ENCODE measurements at places on chromosomes 13 and 19.

DNA sequence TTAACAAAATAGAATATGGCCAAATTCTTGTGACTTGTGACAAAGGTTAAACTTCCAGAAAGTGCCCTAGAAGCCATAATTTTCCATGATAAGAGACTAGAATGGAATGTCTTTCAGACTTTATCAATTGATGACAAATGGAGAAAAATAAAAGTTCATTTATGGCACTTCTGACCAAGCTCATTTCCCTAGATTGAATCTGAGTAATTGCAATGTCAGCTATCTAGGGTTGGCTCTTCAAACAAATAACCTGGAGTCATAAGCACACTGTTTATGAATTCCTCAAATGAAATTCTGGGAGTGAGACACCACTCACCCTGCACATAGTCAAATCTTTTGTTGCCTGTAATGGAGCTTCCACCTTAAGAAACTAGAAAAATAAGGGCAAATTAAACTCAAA lies 11.4 kb downstream of the ARHGEF7 start:
- DNase-seq, result no peak

DNA sequence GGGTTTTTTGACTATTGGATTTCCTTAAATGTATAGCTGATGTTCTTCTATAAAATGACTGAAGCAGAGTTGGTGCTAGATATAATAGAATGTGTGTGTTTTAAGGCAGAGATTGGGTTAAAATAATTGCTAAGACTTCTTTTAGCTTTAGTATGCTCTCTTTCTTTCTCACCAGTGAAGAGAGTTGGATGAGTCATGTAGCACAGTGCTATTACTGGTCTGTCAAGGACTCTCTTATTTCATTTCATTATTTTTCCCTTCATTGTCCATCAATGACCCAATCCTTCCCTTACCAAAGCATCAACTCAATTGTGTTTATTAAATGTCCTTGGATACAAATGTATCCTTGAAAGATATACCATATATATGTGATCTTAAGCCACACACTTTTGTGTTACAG lies 268.9 kb downstream of the IRS2 start:
- DNase-seq, result no peak

DNA sequence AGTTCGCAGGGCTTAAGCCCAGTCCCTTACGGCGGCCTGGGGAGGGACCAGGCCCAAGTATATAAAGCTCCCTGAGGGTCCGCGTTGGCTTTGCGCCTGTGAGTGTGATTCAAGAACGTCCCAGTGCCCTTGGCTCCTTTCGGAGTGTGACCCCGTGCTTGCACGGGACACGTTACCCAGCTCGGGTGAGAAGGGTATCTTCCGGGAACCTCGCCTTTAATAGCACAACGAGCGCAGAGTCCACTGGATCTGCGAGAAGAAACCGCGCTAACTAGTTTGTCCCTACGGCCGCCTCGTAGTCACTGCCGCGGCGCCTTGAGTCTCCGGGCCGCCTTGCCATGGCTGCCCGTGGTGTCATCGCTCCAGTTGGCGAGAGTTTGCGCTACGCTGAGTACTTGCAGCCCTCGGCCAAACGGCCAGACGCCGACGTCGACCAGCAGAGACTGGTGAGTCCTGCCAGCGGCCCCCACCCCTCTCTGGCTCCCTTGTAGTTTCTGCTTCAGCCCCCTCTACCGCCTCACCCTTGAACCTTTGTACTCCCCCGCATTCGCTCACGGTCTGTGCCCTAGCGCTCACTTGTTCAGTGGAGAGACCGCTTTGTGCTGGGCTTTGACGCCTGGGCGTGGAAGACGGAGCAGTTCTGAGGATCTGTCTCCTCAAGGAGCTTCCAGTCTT lies at the start of gene DNAJC15:
DNAJC15 (plus strand) TSS at position 298 of the 675 bp plus-strand sequence; CDS start at position 339, 41 bp downstream.
- DNase-seq, result no peak

- DNase-seq, result no peak
These were observed 12.3 kb downstream of the COL4A1 start for GRCh38 chr13:110294622-110295021.

DNA sequence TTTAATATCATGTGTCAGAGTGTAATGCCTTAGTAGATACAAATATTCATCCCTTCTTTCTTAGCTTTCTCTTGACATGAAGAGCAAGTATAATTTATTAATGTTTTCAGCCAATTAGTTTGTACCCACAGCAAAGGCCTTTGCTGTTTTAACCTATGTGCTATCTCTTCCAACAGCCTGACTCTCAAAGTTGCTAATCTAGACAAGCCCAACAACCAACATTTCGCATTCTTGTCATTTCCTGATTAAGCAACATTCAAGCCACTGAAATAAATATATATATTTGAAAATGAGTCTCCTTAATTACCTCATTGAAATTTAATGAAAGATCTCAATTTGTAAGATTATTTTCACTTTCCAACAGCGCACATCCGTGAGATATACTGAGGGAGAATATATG lies 18.5 kb downstream of the EPSTI1 start:
- DNase-seq, result no peak

- no peak for DNase-seq
These were observed at the start of gene DENND1C for GRCh38 chr19:6481541-6482342. DENND1C (minus strand) TSS chr19:6481787; CDS start chr19:6481695, 92 bp downstream.

DNA sequence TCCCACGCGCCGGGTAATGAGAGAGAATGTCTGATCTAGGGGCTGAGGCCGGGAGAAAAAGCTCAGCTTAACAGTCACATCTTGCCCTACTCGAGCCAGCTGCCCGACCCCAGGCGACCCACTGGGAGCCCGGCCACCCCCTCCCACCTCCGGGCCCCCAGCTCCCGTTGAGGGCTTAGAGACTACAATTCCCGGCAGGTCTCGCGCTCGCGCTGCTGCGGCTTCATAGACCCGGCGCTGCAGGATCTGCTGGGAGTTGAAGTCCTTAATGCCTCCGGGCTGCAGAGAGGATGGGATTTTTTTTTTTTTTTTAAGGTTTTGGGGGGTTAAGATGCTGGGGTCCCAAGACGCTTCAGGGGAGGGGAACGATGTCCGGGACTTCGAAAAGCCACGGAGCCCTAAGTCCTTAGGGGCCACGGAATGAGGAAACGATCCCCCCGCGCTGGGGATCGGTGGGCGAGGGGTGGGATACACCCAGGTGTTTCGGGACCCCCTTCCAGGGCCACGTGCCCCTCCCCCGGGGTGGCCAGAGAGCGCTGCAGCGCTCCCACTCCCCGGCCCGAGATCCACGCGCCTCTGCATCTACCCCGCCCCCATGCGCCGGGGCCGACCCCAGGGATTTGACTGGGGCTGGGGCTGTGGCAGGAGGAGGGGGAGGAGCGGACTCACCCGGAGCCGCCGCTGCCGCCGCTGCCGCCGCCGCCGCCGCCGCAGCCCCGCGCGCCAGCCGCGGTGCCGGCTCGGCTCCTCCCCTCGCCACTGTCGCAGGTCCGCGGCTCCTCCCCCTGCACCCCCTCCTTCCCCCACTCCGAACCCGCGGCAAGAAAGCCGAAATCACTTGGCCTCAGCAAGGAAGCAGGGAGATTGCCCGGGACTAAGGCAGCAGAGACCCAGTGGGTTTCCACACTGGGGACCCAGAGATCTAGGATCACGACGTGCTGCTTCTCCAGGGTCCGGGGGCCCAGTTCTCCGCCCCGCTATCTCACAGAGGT lies at the start of gene SYT3:
SYT3 (minus strand) TSS at position 761 of the 992 bp plus-strand sequence. CDS start 2,470 bp downstream, outside the sequence.
- no peak for DNase-seq

DNA sequence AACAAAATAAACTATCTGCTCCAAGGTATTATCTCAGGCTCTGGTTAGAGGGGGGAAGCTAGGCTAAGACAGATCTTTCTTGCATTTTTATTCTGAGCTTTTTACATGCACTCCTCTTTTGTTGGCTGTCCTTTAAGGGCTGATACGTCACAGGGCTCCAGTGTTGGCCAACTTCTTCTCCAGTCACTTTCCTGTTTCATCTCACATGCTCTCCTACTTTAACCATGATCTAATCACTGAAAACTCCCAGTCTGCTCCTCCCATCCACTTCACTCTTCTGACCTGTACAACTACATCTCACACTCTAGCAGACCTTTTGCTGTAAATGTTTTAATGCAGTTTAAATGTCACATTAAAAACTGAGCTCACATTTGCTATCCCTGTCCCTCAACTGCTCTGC lies 510.0 kb upstream of the KLF12 start:
- DNase-seq, result no peak

- DNase-seq, result no peak
These were observed 888.6 kb downstream of the DIAPH3 start for GRCh38 chr13:59274958-59275727.

DNA sequence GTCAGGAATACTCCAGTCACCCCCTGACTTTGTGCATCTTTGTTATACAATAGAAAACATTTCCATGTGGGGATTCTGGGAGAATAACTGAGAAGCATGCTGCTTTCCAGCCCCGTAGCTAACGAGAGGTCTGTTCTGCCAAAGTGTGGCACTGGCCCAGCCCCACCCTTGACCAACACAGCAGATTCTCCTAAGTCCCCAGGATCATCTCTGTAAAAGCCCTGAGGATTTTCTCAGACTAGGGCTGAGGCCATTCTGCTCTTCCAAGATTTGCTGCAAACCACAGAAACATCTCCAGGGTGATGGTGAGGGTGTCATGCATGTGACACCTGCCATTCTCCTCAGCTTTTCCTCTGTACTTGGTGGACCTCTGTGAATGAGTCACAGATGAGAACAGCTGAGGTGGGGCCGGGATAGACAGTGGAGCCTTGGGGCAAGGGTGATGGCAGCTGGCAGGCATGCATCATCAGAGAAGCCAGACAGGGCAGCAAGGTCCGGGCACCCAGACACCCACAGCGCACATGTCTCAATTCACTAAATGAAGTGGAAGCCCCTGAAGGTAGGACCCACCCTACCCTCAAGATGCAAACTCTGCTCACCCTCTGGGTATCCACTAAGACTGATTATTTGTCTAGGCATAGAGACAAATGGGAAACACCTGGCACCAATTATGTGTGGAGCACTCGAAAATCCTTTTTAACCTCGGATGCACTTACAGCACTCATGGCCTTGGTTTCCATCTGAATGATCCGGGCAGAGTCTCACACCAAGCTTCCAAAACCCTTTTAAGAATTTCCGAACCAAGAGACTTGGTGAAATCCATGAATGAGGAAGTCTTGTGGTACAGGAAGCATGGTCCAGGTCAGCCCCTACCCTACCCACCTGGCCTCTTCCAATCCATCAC lies 20.1 kb upstream of the DOCK9 start:
- no peak for DNase-seq

- peak; percentile 30 for DNase-seq
These were observed 284.8 kb downstream of the RBM26 start for GRCh38 chr13:79121286-79121685.

GRCh38 chr13:26050568-26051230 lies 1.1 kb downstream of the SHISA2 start:
- DNase-seq, result peak; percentile 54

Measured in NCI-H1092 (cell line).